ENCODE measurements at places on chromosomes 11 and 22.

- no peak for DNase-seq
Observed at GRCh38 chr11:36300650-36301049, 4.6 kb downstream of the PRR5L start.

DNA sequence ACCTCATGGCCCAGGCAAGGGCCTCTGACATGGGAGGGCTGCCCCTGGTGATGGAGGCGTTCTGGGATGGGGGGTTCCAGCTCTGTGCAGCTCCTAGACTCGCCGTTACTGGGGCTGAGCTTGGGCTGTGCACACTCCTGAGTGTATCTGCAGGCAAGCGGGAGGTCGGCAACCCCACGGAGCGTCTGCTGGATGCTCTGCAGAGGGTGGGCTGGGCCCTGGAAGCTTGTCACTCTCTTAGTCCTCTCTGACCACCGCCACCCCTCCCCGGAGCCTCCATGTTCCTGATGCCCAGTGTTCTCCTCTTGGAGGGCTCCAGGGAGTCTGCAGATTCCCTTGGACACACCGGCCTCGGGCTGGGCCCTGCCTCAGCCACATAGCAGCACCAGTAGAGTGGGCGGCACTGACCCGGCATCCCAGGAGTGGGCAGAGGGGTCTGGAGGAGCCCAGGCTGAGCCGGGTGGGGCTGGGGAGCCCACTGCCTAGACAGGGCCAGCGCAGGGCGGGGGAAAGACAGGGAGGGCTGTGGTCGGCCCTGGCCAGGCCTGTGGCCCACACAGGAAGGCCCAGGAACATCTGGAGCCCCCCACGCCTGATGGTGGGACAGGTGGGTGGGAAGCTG lies 20.6 kb upstream of the MUC5B start:
- no peak for DNase-seq

GRCh38 chr11:37259734-37260133 lies 661.7 kb upstream of the RAG2 start:
- DNase-seq = no peak

DNA sequence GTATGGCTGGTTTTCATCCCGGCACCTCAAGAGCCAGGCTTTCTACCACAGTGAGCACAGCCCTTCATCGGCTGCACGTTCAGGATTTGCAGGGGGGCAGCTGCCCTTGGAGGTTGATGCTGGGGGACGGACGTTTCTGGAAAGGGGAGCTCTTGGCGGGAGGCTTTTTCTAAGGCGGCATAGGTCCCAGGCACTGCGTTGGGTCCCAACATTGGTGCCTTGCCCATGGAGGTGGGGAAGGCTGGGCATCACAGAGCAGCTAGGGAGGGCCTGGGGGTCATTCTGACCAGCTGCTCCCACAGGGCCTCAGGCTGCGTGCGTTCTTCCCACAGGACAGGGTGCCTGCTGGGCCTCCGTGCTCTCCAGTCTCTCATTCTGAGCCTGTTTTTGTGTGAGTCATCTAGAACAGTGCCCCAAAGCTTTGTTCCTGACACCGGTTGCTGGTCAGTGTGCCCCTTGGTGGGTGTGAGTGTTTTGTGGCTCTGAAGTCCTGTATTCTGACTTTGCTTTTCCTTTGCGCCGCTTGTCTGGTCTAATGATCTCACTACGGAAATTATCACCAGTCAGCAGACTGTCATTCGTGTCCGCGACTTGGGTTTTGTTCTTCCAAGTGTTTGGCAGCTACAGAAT lies 275.9 kb downstream of the TBC1D22A start:
- no peak for DNase-seq

DNA sequence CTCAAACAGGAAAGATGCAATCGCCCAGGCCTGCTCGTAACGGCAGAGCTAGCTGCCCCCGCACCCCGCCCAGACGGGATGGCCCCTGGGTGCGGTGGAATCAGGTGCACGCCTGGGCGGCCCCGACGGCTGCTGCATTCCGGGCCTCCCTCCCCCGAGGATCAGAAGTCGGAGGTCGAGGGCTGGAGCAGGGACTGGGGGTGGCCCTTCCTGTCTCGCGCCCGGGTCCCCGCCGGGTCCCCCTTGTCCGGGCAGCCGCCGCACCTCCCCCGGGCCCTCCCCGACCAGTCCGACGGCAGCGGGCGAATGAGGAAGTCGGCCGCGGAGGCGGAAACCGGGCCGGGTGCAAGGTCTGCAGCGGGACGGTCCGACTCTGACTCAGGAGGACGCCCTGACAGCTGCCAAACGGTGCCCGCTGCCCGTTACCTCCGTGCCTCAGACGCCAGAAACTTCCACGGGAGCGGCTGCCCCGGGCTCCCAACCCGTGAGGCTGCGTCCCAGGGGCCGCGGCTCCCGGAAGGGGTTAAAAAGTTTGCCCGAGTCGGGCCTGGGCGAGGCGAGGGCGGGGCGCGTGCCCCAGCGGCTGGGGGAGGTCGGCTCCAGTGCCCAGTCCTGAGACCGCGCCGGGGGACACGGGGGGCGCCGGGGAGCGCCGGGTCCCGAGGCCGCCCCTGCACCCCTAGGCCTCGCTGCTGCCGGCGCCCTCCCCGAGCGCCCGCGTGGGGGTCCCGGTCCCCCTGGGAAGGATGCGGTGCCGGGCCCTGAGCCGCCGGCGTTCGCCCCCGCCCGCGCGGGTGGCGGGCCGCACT lies 663 bp downstream of the MYH9 start:
- DNase-seq = peak; percentile 42
